ENCODE measurements at places on chromosomes 6 and 20. TPM values are rescaled to one million over a fixed set of nuclear protein-coding genes. Genes with fewer than 3 reads are reported as not detected.
A peak's percentile ranks its signal among the peaks of the same experiment; 100 is the strongest.

SRMS gene
- not detected for total RNA-seq

GINS1 gene
- total RNA-seq = 6.5 TPM

TRAPPC3L gene
- total RNA-seq = not detected

TBXT gene
- total RNA-seq = not detected

E2F3 gene
- total RNA-seq = 10.8 TPM

DNA sequence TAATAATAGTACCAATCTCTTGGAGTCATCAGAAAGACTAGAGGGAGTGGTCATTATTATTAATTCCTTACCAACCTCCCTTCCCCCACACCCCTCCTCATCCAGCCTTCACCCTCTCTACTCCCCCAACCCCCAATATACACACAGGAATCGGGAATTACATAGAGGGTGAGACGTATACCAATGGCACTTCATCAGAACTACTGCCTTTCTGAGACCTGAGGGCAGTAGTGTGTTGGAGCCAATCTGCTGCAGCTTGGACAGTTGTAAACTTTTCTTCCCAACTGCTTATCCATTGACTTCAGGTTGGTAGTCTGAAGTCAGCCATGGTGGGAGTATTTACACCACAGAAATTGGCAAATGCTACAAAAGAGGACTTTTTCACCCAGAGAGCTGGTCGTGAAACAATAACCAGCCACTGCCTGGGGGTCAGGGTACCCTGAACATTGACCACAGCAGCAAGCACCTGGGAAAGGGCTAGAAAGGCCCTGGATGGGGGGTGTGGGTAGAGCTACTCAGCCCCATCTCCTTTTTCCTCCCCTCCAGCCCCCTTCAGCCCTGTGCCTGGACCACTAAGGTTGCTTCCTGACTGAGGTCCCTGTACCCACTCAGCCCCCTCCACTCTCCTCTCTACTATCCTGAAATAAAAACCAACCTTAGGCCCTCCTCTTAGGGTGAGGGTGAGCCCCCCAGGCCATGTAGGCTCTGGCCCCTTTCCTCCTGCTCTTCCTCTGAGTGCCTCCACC lies 161.5 kb downstream of the MRPL14 start:
- no peak for DNase-seq

GRCh38 chr6:31474871-31475286 lies 23.1 kb upstream of the MICB start:
- DNase-seq = no peak

DNA sequence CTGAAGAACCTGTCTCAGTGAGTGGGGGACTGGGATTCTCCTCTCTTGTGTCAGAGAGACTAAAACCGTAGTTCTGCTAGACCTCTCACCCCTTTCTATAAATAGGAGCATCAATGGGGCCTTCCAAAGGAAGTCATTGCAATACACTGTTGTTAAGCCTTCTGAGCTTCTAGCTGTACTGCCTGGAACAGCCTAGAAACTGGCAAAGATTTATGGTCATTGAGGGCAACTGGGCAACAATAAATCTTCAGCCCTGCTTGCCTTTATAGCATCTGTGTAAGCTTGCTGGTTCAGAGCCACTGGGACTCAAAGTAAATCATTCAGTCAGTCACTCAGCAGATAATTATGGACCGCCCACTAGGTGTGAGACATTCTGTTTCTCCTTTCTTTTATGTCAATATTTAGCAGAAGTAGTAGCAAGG lies 53.2 kb downstream of the PPP1R14C start:
- peak; percentile 59 for DNase-seq

DNA sequence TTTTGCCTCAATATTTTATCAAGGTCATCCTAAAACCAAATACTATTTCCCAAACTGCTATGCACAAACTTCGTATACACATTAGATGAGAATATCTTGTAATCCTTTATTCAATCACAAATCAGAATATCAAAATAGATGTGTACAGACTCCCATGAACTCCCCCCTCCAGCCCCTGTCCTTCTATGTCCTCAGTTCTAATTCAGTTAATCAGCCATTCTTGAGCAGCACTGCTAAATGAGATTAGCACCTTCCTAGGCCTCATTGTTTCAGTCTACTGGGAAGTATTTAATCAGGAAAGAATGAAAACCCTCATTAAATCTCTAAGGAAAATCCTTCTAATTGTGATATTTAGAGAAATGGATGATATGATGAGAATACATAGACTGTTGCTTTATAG lies 36.6 kb downstream of the RCAN2 start:
- DNase-seq = no peak

DNA sequence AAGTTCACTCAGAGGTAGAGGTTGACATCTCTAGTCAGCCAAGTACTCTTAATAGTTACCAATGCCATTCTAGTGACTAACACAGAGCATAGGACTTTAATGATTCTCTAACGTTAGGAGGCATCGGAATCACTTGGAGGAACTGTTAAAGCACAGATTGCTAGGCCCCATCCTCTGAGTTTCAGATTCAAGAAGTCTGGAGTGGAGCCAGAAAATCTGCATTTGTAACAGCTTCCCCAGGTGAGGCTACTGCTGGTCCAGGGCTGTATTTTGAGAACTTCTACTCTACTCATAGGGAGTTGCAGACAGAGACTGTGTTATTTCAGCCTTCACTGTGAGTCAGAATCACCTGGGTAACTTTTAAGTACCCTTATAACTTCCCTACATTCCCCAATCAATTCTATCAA lies 5.7 kb downstream of the LMBRD1 start:
- peak; percentile 27 for DNase-seq

DNA sequence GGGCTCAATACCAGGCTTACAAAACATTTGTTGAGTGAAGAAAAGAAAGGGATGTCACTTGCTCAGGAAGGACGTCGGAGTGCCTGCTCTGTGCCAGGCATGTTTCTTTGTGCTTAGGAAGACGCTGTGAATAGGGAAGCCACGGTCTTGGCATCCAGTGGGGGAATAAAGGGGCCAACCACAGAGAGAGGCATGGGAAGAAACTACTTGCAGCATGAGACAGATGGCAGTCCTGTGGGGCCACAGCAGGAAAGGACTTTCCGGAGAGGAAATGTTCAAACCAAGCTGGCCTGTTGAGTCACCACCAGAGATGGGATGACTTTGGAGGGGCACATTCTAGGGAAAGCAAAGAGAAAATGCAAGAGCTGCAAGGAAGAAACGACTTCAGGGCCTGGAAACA lies 173.2 kb downstream of the CDH26 start:
- DNase-seq = no peak

All from hepatocyte (in vitro differentiated cells).